ENCODE measurements at places on chromosomes 6 and 20. TPM values are rescaled to one million over a fixed set of nuclear protein-coding genes. Genes with fewer than 3 reads are reported as not detected.

Gene MROH8
- polyA plus RNA-seq: 0.60 TPM

Gene MOCS1
- polyA plus RNA-seq: 4.4 TPM

Gene ZKSCAN4
- polyA plus RNA-seq: 2.2 TPM

Gene TEAD3
- polyA plus RNA-seq: 12.8 TPM

Gene ZNF322
- 3.6 TPM for polyA plus RNA-seq

Gene ARMC12
- 0.32 TPM for polyA plus RNA-seq

Gene RFX6
- polyA plus RNA-seq: not detected

Gene NNAT
- polyA plus RNA-seq: 0.86 TPM

Gene BRPF3
- polyA plus RNA-seq: 6.2 TPM

Gene IL17F
- polyA plus RNA-seq: not detected

Gene SIRPB1
- 2.1 TPM for polyA plus RNA-seq

Gene HLA-DRB5
- 0.06 TPM for polyA plus RNA-seq

Gene HLA-DQA2
- not detected for polyA plus RNA-seq

Gene SLC24A3
- not detected for polyA plus RNA-seq

Gene CPXM1
- not detected for polyA plus RNA-seq

Gene PKHD1
- 0.05 TPM for polyA plus RNA-seq

Gene NRM
- polyA plus RNA-seq: 26.2 TPM

Gene EYA4
- polyA plus RNA-seq: not detected

Gene FAM162B
- polyA plus RNA-seq: not detected

Gene ROS1
- polyA plus RNA-seq: 6.9 TPM

Gene SEL1L2
- polyA plus RNA-seq: not detected

Gene DNAAF9
- polyA plus RNA-seq: 7.0 TPM

Gene WFDC10B
- polyA plus RNA-seq: not detected

Gene DEFB132
- polyA plus RNA-seq: not detected

Gene LAMA4
- 0.18 TPM for polyA plus RNA-seq

Gene NDUFAF4
- 31.4 TPM for polyA plus RNA-seq

Gene LINC00237
- not detected for polyA plus RNA-seq

Gene CDSN
- 2.8 TPM for polyA plus RNA-seq

Gene TXLNB
- not detected for polyA plus RNA-seq
